Smooth muscle cell of the pulmonary artery (primary cell): ENCODE measurements at places on chromosomes 13 and 19. TPM values are rescaled to one million over a fixed set of nuclear protein-coding genes. Genes with fewer than 3 reads are reported as not detected.

The ZNF83 gene
- total RNA-seq: 51.9 and 54.2 TPM in 2 replicates

The LRRC63 gene
- total RNA-seq: 0.20 TPM in 1 of 2 replicates, not detected in the other

The FFAR2 gene
- not detected in 2 replicates for total RNA-seq

The ZNF540 gene
- total RNA-seq: 0.69 and 0.72 TPM in 2 replicates

The FOXO1 gene
- 3.8 and 5.5 TPM in 2 replicates for total RNA-seq

The CEACAM6 gene
- not detected in 2 replicates for total RNA-seq

The NXNL1 gene
- total RNA-seq: not detected in 2 replicates

The PVR gene
- 87.3 and 136 TPM in 2 replicates for total RNA-seq
